Urinary bladder (tissue), 4 donors: ENCODE measurements at places on chromosomes 13 and 19. TPM values are rescaled to one million over a fixed set of nuclear protein-coding genes. Genes with fewer than 3 reads are reported as not detected.

DKKL1 gene
- not detected for total RNA-seq

BLVRB gene
- 48.2 TPM for total RNA-seq

ZNF724 gene
- total RNA-seq = 12.1 TPM

SPACA4 gene
- not detected for total RNA-seq

ZIK1 gene
- total RNA-seq = 18.8 TPM

CD70 gene
- total RNA-seq = not detected

ANKRD27 gene
- 33.6 TPM for total RNA-seq

ZNF296 gene
- total RNA-seq = 0.42 TPM

DNA sequence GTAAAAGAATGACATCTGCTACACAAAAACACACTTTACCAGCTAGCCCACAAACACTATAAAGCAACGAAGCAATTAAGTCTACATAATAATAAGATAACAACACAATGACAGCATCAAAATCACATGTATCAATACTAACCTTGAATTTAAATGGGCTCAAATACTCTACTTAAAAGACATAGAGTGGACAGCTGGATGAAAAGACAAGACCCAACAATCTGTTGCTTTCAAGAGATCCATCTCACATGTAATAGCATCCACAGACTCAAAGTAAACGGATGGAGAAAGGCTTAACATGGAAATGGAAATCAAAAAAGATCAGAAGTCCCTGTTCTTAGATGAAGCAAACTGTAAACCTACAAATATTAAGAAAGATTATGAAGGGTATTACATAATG is 2175.9 kb downstream of the PCDH9 start:
- DNase-seq = no peak

GRCh38 chr19:55230780-55231179 is 2.2 kb upstream of the TMEM86B start:
- no peak for DNase-seq

DNA sequence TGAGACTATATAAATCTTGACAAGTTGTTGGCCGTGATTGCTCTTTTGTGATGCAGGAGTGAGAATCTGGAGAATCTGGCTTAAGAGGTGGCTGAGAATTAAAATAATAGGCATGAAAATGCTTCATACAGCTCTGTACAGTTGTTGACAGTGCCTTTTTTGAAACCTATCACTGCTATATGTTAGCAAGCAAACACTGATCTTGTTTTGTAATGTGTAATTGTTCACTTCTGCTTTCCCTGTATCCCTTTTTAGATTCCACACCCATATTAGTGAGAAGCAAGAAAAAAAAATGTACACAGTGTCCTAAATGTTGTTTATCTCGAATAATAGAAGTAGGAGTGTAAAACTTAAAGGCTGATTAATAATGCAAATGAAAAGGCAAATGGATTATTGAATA is 31.1 kb downstream of the ITM2B start:
- DNase-seq = no peak

- DNase-seq = no peak
These were observed 2.9 kb upstream of the UFM1 start for GRCh38 chr13:38346764-38347163.

- DNase-seq = no peak
These were observed 63.4 kb downstream of the KCTD12 start for GRCh38 chr13:76822698-76823267.

DNA sequence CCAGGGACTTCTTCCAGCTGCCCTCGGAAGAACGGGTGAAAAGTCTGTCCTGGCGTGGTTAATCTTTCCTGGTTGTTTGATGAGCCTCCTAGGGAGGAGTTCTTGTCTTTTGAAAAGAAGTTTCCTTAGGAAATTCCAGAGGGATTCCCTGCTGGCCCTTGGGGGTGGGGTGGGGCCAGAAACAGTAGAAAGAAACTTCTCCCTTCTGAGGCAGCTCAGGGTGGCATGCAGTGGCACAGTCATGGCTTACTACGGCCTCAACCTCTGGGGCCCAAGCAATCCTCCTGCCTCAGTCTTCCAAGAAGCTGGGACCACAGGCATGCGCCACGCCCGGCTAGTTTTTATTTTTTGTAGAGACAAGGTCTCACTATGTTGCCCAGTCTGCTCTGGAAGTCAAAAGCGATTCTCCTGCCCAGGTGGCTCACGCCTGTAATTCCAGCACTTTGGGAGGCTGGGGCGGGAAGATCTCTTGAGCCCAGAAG is 1.5 kb downstream of the ZNF101 start:
- DNase-seq = no peak

DNA sequence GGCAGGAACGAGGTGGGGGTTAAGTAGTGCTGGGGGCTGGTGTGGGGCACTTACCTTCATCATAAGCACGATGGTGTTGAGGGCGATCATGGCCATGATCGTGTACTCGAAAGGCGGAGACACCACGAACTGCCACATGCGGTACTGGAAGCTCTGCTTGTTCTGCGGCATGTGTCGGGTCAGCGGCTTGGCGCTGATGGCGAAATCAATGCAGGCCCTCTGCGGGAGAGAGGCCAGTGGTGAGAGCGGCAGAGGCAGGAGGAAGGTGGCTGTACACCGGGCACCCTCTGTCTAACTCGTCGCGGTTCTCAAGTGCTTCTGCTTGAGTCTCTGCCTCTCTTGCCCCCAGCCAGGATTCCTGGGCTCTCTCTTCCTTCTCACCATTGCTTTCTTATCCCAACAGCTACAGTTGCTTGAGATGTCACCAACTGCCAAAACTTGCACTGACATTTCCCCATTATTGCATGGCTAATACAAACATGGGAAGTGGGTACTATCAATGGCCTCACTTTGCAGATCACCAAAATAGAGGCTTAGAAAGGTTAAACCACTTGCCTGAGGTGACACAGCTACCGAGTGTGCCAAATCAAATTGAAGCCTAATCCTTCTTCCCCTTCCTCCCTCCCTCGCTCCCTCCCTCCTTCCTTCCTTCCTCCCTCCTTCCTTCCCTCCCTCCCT is 105.0 kb downstream of the IER2 start:
- DNase-seq = no peak

DNA sequence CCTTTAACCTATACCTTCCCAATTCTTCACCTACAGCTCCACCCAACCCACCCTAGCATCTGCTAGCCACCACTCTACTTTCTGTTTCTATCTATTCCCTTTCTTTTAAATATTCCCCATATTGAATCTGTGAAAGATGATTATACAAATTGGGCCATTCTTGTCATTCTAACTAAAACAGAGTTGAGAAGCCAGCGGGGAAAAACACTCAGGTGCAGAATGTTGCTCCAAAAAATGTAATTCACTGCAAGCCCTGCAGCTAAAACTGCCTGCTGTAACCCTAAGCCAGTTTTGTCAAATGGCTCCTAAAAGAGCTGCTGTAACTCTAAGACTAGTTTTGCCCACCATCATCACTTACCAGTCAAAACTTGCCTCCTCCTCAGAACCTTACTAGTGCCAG is 1468.6 kb upstream of the MIR17HG start:
- no peak for DNase-seq

DNA sequence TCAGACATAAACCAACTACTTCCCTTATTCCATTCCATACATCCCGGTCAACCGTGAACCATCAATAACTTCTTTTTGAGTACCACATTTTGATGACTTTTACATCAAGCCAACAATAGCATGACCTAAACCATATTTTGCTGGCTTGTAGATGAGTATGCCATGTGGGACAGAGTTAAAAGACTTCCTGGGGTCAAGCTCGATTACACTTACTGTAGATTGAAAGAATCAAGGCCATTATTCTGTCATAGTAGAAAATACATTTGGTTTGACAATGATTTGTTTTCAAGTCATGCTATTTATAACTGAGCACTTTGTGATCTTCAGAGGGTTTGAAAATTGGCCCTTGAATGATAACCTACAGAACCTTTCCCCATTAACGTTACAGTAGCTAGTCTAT is 1086.9 kb upstream of the PCDH20 start:
- DNase-seq = no peak

DNA sequence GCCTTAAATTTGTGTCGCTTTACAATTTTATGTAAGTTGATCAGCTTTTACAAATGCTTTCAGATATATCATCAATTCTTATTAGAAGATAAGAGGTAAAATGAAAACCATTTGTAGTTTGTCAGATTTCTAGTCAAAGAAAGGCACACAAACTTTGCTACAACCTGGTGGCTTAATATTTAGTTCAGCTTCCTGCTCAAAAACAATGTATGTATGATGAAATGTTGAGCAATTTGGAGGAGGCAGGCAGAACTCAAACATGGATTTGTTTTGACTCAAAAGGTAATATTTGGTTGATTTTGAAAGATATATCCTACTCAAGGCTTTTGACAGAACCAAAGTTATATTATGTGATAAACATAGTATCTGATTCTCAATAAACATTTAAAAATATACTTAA is 24.2 kb downstream of the NEK5 start:
- DNase-seq = no peak

- DNase-seq = no peak
These were observed 157.7 kb downstream of the ATP8A2 start for GRCh38 chr13:25529425-25529824.

DNA sequence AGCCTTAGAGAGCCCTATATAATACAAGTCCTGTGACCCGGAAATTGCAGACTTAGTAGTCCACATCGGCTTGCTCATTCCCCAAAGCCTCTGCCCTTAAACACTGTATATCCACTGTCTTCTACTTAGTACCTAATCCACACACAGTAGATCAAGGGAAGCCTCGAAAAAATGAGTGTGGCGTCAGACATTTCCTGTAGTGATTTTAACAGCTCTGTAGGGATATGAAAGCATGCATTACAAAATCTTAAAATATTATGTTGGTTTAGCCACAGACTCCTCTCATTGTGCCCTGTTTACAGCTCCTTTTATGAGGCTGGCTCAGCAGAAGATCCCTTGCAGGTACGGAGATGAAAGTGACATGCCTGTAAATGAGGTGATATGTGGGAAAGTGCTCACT is 416.3 kb downstream of the LIG4 start:
- DNase-seq = no peak

- no peak for DNase-seq
These were observed 61.5 kb downstream of the DOCK9 start for GRCh38 chr13:98916403-98916802.

DNA sequence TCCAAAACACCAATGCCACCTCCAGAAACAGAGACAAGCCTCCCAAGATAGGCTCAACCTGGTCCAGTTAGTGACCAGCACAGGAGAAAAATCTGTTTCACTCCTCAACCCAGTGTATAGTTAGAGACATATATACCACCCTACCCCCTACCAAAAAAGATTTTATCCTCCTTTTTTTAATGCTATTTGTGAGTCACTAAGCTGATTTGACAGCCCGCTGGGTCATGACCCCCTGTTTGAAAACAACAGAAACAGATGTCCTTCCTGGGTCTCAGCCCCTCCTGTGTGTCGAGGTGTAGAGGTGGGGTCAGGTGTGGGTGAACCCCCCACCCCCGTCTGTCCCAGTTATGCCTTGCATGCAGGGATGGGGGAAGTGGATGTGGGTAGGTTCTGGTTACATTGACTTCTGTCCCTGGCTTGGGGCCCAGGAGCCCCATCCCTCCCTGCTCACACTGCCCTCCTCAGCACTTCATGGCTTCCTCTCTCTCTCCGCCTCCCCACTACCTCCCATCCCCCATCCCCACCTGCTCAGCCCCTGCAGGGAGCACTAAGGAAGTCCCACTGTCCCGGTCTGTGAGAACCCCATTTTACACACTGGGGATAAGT is 14.0 kb upstream of the TOMM40 start:
- DNase-seq = no peak
